Gastrocnemius medialis (tissue), 4 donors: ENCODE measurements at places on chromosomes 3 and 15. TPM values are rescaled to one million over a fixed set of nuclear protein-coding genes. Genes with fewer than 3 reads are reported as not detected.

The CDCP1 gene
- total RNA-seq, result 0.42 TPM

The STXBP5L gene
- total RNA-seq, result not detected

The ZNF385D gene
- total RNA-seq, result 0.47 TPM

The PAQR9 gene
- 0.20 TPM for total RNA-seq

The ST3GAL6 gene
- 7.4 TPM for total RNA-seq

The KIF7 gene
- 0.65 TPM for total RNA-seq

The CCR8 gene
- total RNA-seq, result not detected

The MME gene
- total RNA-seq, result 40.9 TPM

The SCN11A gene
- total RNA-seq, result not detected

The BLM gene
- 14.0 TPM for total RNA-seq

The AGBL1 gene
- 13.3 TPM for total RNA-seq

- no peaks in the 10 kb centered on the region for H3K27me3 ChIP-seq
- H3K36me3 ChIP-seq, result no peaks in the 10 kb centered on the region
- H3K4me1 ChIP-seq, result no peaks in the 10 kb centered on the region
- no peak overlapping the region for H3K27ac ChIP-seq
These were observed 60.0 kb upstream of the UBE3A start for GRCh38 chr15:25498835-25499234.

- no peaks in the 10 kb centered on the region for H3K36me3 ChIP-seq
- no peaks in the 10 kb centered on the region for H3K27me3 ChIP-seq
- DNase-seq, result no peak
- peaks cover 15% of the 10 kb centered on the region for H3K4me1 ChIP-seq
- H3K27ac ChIP-seq, result no peak overlapping the region
These were observed 68.5 kb downstream of the FMN1 start for GRCh38 chr15:33125894-33126537.

- H3K4me1 ChIP-seq, result no peaks in the 10 kb centered on the region
- DNase-seq, result no peak
- H3K4me3 ChIP-seq, result no peak overlapping the region
- no peaks in the 10 kb centered on the region for H3K36me3 ChIP-seq
- no peaks in the 10 kb centered on the region for H3K27me3 ChIP-seq
These were observed 26.5 kb upstream of the FAM98B start for GRCh38 chr15:38427380-38427779.

GRCh38 chr15:67096546-67097294 lies 31.3 kb downstream of the SMAD3 start:
- peaks cover 76% of the 10 kb centered on the region for H3K4me1 ChIP-seq
- H3K27ac ChIP-seq, result no peak overlapping the region
- no peak overlapping the region for H3K4me3 ChIP-seq
- no peaks in the 10 kb centered on the region for H3K27me3 ChIP-seq
- no peaks in the 10 kb centered on the region for H3K36me3 ChIP-seq
- no peak for DNase-seq

- H3K27ac ChIP-seq, result peak overlapping the region; percentile 70
- no peak for DNase-seq
- H3K27me3 ChIP-seq, result no peaks in the 10 kb centered on the region
These were observed 70.9 kb downstream of the ANKRD28 start for GRCh38 chr3:15726881-15727280.

GRCh38 chr3:53100818-53101466 lies 29.3 kb downstream of the RFT1 start:
- no peaks in the 10 kb centered on the region for H3K27me3 ChIP-seq
- no peak overlapping the region for H3K27ac ChIP-seq
- H3K4me1 ChIP-seq, result no peaks in the 10 kb centered on the region
- DNase-seq, result no peak
- no peak overlapping the region for H3K4me3 ChIP-seq

- peaks cover 6% of the 10 kb centered on the region for H3K36me3 ChIP-seq
- no peak for DNase-seq
- no peak overlapping the region for H3K27ac ChIP-seq
- no peaks in the 10 kb centered on the region for H3K4me1 ChIP-seq
- H3K27me3 ChIP-seq, result no peaks in the 10 kb centered on the region
These were observed 61.6 kb downstream of the NEK10 start for GRCh38 chr3:27307566-27307965.

GRCh38 chr3:13063225-13063624 lies 10.0 kb downstream of the IQSEC1 start:
- DNase-seq, result no peak
- H3K36me3 ChIP-seq, result no peaks in the 10 kb centered on the region
- H3K4me1 ChIP-seq, result no peaks in the 10 kb centered on the region

- no peaks in the 10 kb centered on the region for H3K4me1 ChIP-seq
- H3K27ac ChIP-seq, result no peak overlapping the region
- H3K4me3 ChIP-seq, result no peak overlapping the region
These were observed 475.2 kb upstream of the TGFBR2 start for GRCh38 chr3:30131191-30131590.

DNA sequence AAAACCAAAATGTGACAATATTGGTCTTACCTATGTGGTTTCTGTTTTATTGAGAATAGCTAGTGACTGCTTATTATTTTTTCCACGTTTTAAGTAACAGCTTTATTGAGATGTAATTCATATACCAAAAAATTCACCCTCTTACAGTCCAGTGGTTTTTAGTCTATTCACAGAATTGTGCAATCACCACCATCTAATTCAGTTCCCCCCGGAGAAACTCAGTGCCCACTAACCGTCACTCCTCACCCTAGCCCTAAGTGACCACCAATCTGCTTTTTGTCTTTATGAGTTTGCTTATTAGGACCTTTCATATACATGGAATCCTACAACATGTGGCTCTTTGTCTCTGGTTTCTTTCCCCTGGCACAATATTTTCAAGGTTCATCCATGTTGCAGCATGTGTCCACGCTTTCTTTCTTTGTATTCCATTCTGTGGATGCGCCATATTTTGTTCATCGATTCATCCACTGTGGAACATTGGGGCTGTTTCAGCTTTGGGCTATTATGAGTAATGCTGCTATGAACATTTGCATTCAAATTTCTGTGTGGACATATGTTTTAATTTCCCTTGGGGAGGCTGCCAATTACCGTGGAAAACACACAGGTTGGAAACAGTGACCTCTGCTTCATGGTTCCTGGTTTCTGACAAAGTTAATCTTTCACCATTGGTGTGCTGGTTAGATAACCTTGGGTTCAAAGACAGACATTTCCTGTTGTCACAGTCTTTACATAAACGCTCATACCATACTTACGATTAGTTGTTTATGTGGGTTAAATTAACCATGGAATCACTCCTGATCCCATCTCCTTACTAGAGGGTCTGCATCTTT lies 3.2 kb upstream of the BCL2L10 start:
- DNase-seq, result no peak
- no peaks in the 10 kb centered on the region for H3K4me1 ChIP-seq
- no peaks in the 10 kb centered on the region for H3K36me3 ChIP-seq
- H3K27me3 ChIP-seq, result peaks cover 17% of the 10 kb centered on the region

DNA sequence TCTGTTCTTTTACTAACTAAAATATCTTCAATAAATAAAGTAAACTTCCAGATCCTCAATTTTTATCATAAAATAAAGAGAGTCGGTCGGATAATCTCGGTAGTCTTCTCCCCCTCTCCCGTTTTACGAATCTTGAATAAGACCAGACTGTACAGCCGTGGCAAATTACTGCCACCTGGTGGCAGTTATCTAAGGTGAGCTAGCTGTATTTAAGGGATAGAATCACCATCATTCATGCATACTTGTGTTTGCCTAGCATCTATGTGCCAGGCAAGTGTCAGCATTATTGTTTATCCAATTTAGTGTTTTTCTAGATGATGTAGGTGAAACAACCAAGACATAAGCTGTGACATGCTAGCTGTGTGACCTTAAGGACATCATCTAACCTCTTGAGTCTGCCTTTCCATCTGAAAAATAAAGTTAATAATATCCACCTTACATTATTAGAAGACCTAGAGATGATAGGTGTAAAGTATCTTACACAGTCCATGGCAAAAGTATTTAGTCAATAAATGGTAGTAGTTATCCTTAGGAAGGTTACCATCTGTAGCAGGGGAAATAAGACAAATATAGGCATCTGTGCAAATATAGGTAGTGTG lies 21.3 kb downstream of the DUT start:
- DNase-seq, result peak; percentile 22
- no peaks in the 10 kb centered on the region for H3K36me3 ChIP-seq
- H3K4me3 ChIP-seq, result no peak overlapping the region
- no peaks in the 10 kb centered on the region for H3K27me3 ChIP-seq

DNA sequence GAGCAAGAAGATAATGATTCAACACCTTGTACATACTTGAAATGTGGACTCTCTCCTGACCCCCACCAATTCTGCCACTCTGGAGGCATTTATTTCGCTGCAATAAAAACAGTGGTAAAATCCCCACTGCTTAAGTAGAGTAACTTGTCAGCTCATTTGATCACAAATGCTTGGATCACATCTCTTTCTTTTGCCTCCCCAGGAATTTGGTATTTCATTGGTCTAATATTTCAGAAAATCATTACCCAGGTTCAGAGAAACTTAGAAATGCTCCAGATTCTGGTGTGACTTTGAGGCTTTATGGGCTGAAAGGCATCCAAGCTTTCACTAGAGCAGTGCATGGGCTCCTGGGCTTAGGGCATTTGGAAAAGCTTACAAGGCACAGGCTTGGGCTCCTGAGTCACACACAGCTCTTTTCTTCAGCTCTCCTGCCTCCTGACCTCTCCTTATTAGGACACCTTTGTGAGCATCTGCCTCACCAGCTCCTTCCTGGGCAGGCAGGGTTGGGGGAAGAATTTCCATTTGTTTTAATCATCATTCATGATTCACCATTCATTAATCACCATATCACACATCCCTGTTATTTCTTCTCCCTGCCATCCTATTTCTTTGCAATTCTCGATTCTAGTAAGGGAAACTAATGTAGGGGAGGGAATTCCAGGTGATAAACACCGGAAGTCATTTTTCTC lies 22.5 kb downstream of the CDCP1 start:
- no peaks in the 10 kb centered on the region for H3K36me3 ChIP-seq
- peak overlapping the region; percentile 84 for H3K27ac ChIP-seq
- no peak overlapping the region for H3K4me3 ChIP-seq
- DNase-seq, result peak; percentile 76

GRCh38 chr3:98333989-98334606 lies 19.6 kb upstream of the OR5K4 start:
- no peak for DNase-seq
- no peak overlapping the region for H3K4me3 ChIP-seq
- H3K27me3 ChIP-seq, result no peaks in the 10 kb centered on the region
- H3K27ac ChIP-seq, result no peak overlapping the region
- H3K36me3 ChIP-seq, result no peaks in the 10 kb centered on the region

DNA sequence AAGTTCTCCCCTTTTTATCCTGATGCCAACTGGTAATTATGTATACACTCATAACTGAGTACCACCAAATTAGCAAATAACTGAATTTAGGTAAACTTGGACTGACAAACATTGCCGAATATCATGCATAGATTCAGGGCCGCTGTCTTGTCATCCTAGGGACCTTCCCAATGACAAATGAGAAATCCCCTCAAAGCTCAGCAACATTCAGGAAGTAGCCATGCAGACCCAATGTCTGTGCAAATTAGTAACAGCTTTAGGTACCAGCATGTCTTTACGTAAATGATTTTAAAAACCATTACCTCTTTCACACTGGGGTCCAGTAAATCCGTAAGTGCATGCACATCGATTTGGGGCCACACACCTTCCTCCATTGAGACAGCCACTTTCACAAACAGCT lies 49.5 kb downstream of the FBN1 start:
- no peak for DNase-seq
- H3K36me3 ChIP-seq, result no peaks in the 10 kb centered on the region
- no peaks in the 10 kb centered on the region for H3K4me1 ChIP-seq
- no peak overlapping the region for H3K4me3 ChIP-seq

DNA sequence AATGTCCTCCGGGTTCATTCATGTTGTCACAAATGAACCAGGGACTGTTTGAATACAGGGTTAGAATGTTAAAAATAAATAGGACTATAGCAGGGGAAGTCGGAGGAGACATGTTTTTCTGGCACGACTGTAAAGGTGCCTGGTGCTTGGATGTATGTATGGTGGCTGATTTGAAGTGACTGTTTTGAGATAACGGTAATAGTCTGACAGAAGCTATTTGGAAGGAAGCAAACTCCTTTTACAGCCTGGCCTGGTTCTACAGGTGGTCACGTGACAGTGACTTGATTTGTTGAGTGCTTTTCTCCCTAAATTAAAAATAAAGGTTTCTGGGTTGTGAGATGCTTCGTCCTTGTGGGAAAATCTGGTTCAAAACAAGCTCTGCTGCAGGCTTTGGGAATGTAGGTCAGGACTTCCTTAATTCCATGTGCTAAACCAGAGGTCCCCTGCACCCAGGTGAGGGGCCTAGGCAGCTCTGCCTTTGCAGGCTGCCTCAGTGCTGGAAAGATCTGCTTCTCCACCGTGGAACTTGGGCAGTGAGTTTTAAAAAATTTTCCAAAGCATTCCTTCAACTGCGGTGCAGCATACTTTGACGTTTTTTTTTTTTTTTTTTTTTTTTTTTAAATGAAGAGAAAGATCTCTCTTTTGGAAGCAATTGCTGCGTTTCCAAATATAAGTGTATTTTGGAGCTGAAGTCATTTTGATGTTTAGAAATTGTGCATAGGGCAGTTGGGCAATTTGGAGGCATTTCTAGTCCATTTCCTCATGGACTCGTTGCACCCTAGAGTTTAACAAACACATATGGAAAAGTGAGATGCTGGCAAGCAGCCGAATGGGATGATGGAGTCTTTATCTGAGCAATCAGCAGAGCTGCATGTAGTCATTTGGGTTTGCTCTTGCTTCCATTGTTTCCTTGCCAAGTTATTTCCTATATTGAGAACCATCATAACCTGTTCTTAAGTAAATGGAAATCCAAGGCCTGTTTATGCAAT lies 30.9 kb downstream of the ITPR1 start:
- no peak for DNase-seq
- no peak overlapping the region for H3K4me3 ChIP-seq
- no peaks in the 10 kb centered on the region for H3K4me1 ChIP-seq
- no peaks in the 10 kb centered on the region for H3K27me3 ChIP-seq
- no peaks in the 10 kb centered on the region for H3K36me3 ChIP-seq

DNA sequence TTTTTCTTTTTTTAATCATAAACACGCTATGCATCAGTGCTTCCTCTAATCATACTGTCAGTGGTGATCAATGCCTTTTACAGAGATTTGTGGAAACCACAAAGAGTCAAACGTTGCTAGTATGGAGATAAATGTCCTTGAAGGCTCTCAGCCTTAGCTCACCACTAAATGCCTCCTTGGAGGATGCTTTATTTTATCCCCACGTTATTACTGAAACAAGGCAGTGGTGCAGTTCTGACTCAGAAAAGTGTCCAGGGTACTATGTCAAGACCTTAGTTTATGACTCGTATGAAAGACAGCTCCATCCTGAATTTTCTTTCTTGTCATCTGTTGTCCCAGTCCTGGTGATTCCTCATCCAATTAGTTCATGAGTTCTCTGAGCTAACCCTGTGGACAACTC lies 1146.7 kb downstream of the IGSF11 start:
- no peaks in the 10 kb centered on the region for H3K4me1 ChIP-seq
- no peaks in the 10 kb centered on the region for H3K27me3 ChIP-seq
- H3K36me3 ChIP-seq, result no peaks in the 10 kb centered on the region
- H3K4me3 ChIP-seq, result no peak overlapping the region
- DNase-seq, result no peak

- H3K4me3 ChIP-seq, result no peak overlapping the region
- no peak for DNase-seq
- H3K27me3 ChIP-seq, result no peaks in the 10 kb centered on the region
These were observed 312.9 kb upstream of the RASGRP1 start for GRCh38 chr15:38877471-38877870.
